Activated naive CD8-positive, alpha-beta T cell treated with anti-CD3 and anti-CD28 coated beads, Interleukin-2, amount 10 ng/mL, durations not matched to agents 7 days and 5 days (primary cell): ENCODE measurements at places on chromosomes 4 and X. TPM values are rescaled to one million over a fixed set of nuclear protein-coding genes. Genes with fewer than 3 reads are reported as not detected.

- no peak for DNase-seq
Observed at GRCh38 chr4:2436301-2436700, 17.5 kb downstream of the CFAP99 start.

- no peak for DNase-seq
Observed at GRCh38 chr4:128716338-128716737, 93.2 kb upstream of the JADE1 start.

DNA sequence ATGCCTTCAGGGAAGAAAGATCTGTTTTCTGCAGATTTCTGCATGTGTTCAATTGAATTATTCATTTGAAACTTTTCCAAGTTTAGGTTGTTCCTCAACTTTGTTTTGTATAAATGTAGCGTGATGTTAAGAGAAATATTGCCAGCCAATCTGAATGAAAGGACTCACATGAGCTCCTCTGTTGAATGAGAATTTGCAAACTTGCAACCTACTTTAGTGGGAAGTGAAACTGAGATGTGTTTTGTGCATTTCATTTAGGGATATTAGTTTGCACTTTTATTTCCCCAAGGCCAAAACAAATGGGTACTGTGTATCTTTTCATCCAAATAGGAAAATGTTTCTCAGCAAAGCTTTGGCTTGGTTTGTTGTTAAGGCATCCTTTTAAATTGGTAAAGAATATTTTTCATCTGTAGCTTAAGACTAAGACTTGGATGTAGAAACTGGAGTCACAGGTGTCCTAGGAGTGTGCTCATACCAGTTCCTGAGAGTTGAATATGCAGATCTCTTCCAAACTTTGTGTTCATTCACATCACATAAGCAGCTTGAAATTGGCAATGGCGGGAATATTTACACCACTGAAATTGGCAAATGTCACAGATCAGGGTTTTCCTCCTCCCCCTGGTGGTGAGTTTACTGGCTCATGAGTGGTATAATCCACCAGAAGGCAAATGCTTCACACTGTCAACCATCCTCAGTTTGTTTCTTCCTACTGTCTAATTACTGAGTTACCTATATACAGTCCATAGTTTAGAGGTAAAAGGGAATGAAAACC lies 193.6 kb upstream of the BANK1 start:
- no peak for DNase-seq

DNA sequence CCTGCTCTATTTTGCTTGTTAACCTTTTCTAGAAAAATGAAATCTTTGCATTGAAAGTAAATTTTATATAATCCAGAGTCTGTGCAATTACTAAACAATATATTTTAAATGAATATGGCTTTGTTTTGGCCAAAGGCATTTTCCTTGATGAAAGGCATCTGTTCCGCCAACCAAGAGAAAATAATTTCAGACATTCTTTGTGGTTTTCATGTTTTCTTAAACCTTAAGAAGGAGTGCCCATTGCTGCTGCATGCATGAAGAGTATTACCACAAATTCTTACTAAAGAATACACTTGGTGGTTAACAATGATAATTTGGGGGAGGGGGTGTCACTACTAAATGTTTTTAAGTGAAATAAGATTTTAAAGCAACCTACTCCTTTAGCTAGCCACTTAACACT lies 2.7 kb upstream of the PDGFC start:
- no peak for DNase-seq

DNA sequence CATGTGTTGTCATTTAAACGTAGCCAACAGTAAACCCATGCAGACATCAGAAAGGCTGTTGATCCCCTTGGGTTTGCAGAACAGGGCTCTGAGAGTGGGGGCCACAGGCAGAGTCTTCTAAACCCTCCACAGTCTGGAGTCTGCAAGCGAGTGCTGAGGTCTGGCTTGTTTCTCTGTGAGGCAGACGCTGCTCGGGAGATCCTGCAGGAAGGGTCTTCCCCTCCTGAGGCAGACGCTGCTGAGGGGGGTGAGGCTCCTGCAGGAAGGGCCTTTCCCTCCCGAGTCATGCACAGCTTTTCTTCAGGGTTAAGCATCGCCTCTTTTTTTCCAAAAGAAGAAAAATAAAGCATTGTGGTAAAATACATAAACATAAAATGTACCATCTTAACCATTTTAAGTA lies 17.1 kb upstream of the PDE6B start:
- no peak for DNase-seq

DNA sequence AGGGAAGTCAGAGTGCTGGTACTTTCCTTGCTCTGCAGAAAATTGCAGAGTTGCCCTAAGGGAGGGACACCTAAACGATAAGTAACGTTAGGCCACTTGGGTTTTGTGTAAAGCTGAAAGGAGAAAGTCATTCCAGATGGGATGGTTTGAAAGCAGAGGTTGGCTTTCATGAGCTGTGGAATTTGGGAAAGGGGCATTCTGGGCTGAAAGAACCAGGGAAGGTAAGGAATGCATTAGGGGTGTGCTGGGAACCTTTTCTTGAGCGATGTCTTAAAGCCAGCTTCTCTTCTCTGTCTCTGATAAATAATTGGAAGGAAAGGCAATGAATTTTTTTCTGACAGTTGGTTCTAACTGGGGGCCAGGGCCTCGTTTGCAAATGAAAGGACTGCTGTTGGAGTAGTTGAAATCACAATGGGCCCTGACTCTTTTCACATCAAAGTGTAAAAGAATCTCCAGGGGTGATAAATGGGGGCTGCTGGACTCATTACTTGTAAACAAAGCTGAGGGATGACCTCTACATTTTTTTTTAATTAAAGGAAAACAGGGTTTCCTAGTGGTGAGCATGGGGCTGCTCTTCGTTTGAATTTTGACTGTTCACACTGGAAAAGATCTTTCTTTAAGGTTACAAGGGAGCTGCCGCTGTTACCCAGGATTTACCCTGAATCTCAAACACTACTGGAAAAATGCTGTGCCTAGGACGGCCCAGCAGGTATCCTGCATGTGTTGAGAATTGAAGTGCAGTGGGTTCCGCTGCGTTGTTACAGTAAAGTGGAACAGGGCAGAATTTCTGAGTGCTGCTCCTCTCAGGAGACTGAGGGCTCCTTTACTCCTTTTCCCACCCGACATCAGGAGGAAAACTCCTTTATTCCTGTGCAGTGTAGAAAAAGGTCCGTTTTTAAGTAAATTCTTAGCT lies 25.0 kb downstream of the AFF1 start:
- DNase-seq = no peak

DNA sequence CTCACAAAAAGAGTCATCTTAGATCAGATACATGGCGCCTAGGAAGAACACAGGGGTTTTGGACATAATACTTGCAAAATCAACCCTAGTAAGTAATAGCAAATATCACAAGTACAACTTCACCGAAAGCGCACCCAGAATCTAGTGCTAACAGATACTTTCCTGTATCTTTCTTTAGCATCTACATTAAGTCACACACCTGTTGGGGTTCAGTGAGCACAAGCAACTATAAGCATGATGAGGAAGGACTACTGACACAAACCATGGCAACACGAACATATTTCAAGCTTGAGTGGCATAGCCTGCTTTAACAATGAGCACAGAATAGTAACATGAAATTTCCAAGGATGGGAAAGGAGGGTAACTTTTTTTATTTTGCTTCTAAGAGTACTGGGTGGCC lies 116.1 kb downstream of the GPC3 start:
- DNase-seq = no peak

- DNase-seq = no peak
Observed at GRCh38 chr4:87962398-87963146, 12.9 kb upstream of the SPP1 start.

GRCh38 chr4:46956451-46956850 lies 36.9 kb downstream of the GABRA4 start:
- DNase-seq = no peak

DNA sequence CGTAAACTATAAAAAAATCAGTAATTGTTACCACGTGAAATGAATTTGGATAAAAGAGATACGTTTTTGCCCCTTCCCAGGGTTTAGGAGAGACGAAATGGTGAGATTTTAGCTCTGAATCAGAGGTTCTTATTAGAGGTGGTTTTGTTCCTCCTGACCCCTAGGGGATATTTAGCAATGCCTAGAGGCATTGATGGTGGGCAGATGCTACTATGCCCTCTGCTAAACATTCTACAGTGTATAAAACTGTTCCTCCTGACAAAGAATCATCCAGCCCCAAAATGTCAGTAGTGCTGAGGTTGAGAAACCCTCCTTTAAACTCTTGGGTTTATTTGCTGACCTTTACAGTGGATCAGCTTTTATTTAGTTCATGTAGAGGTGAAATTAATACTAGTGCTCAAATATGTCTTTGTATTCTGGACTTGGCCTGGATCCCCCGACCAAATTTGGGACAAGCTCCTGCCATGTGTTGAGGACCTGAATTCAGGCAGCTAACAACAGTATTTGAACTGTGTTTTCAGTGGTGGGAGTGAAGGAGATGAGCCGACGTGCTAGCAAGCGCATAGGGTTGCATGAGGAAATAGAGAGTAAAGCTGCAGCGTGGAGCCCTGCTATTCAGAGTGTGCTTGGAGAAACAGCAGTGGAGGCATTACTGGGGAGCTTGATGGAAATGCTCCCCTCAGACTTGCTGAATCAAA lies 126.1 kb downstream of the PTTG2 start:
- DNase-seq = no peak

GRCh38 chrX:27085346-27085745 lies 377.8 kb downstream of the PPP4R3C start:
- no peak for DNase-seq

DNA sequence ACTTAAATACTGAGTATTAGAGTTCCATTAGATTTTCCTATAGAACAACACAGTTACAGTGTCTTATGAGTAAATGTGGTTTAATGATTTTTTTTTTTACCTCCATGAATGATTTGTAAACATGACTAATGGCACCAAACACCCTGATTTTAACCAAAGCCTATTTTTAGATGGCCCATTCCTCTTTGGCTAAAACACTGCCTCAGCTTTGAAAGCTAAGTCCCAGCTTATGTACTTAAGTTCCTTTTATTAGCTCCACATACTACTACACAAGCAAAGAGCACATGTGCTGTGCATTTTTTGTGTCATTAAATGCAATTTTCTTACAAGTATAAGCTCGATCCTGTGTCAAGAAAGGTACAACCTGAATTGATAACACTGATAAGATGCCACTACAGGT lies 575.6 kb upstream of the PITX2 start:
- DNase-seq = no peak

DNA sequence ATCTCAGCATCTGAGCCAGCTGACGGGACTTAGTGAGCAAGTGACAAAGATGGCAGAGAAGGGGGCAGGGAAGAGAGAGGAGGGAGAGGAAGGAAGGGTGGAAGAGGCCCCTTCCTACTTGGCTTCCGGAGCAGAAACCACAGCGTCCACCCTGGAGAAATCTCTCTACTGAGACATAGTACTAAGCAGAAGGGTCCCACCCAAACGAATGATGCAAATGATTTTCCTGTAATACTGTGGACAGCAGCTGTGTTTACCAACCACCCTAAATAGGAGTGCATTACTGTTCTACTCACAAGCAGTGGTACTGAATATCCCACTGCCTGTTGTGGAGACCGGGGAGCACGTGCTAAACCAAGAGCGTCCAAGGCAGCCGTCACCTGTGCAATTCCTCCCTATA lies 29.4 kb downstream of the DTHD1 start:
- DNase-seq = no peak

DNA sequence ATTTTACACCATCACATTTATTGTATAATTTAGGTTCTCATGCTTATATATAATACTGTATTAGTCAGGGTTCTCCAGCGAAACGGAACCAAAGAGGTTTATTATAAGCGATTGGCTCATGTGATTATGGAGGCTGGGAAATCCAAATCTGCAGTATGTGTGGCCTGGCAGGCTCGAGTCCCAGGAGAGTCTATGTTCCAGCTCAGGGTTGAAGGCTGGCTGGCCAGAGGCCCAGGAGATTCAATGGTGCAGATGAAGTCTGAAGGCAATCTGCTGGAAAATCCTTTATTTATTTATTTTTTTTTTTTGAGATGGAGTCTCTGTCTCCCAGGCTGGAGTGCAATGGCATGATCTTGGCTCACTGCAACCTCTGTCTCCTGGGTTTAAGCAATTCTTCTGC lies 63.0 kb upstream of the WDFY3 start:
- no peak for DNase-seq

DNA sequence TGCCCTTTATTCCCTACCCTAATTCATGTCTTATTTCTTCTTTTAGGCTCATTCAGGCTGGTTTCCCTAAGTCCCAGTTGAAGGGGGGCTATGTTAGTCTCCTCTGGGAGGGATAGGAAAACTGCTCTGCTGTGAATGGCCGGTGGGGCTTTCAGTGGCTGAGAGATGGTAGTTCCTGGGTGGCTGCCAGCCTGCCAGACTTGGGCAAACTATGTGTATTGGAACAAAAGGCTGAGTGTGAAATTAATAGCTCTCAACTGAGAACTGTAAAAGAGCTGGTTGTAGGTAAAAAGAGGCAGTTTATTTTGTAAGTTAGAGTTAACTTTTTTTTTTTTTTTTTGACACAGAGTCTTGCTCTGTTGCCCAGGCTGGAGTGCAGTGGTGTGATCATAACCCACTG lies 28.8 kb downstream of the ARHGAP10 start:
- DNase-seq = no peak

DNA sequence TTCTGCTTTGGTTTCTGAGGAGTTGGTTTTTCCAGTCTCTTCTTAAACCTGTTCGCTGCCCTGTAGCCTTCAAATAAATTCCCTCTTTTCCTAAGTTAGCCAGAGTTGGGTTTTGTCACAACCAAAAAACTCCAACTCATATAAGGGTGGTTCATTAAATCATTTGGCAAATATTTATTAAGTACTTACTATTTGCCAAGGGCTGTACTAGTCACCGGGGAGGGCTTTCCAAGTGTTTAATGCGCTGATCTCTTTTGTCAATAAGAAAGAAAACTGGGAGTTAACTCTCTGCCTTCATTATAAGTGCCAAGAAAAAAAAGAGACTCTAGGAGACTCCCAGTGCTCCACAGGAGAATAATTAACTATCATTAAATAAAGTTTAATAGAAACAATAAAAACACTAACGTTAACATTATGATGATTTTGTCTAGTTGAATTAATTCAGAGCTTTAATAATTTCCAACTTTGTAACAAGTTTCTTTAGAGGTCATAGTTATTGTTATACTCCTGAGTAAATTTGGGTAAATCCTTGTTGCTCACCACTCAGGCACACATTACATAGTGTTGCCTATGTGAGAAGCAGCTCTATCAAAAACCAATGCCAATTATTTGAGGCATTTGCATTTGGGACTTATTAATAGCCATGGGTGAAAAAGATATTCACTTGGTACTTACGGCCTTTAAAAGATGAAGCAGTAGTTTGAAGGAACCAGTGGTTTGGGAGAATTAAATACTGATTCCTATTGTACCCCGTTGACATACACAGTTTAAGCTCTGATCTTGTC lies 122.5 kb upstream of the TEX13D start:
- no peak for DNase-seq

The SLC10A6 gene
- total RNA-seq = not detected

The BEND2 gene
- total RNA-seq = not detected

The HTN3 gene
- total RNA-seq = not detected

The ZNF630 gene
- 3.8 TPM for total RNA-seq

The TMEM271 gene
- total RNA-seq = not detected

The CTAG1B gene
- not detected for total RNA-seq

The TRIM60 gene
- not detected for total RNA-seq

The SLC4A4 gene
- total RNA-seq = 3.1 TPM

The TDO2 gene
- total RNA-seq = not detected

The G6PD gene
- 89.2 TPM for total RNA-seq
